ENCODE measurements at places on chromosomes 6 and 20.
A peak's percentile ranks its signal among the peaks of the same experiment; 100 is the strongest.

DNA sequence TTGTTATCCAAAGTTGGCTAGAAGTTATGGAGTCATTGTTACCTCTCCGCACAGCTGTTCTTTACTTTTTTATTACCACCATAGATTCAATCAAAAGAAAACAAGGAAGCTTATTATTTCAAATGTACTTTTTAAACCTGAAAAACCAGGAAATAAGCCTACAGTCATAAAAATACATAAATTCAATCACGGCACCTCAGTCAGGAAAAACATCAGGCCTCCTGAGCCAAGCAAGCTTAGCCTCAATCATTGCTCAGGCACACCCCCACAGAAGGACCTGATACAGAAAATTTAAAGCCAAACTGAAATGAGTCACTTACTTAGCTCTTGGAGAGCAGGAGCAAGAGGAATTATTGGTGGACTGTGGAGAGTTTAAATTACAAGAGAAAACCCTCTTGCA is 44.3 kb downstream of the MARCKS start:
- peak; percentile 25 for DNase-seq

GRCh38 chr6:66561479-66561878 is 854.5 kb upstream of the EYS start:
- no peak for DNase-seq

GRCh38 chr6:45830441-45831139 is 185.1 kb downstream of the CLIC5 start:
- DNase-seq: no peak

- peak; percentile 9 for DNase-seq
Observed at GRCh38 chr6:19795211-19795610, 42.0 kb upstream of the ID4 start.

DNA sequence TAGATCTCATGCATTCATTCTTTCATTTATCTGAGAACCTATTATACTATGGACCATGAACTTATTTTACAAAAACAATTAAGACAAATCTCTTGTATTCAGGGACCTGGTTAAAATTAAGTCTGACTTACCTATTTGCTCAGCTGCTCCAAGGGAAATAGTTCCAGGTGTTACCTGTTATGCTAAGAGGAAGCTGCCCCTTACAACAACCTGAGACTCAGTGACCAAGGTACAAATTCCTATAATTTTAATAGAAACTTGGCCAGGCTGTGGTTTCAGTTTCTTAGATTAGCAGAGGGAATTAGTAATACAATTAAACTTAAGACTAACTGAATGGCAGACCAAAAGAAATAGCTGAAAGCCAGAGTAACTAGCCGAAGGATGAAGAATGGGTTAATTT is 48.2 kb upstream of the GMPR start:
- DNase-seq: no peak

- DNase-seq: no peak
Observed at GRCh38 chr6:126546541-126547120, 206.7 kb downstream of the CENPW start.

DNA sequence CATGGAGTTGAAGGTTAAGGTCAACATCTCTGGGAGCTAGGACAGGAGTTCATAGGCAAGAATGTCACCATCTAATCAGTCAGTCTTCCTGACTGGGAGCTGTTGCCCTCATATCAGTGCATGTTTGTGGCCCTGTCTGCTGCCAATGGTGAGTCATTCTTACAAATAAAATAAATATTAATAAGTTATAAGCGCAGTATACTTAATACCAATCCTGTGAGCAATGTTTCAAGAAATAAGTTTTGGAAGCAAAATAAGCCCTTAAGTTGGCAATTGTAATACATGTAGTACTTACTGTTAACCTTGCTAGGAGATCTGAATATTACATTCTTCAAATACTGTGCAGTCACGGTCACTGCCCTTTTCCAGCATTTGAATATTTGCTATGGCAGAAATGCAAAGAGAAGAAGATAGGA is 20.2 kb upstream of the MDGA1 start:
- DNase-seq: peak; percentile 55

DNA sequence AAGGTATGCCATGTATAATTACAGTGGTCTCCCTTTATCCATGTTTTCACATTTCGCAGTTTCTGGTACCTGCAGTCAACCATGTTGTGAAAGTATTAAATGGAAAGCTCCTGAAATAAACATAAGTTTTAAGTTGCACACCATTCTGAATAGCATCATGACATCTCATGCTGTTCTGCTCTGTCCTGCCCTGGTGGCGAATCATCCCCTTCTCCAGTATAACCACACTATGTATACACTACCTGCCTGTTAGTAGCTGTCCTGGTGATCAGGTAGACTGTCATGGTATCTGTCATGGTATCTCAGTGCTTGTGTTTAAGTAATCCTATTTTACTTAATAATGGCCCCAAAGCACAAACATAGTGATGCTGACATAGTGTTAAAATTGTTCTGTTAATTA is 97.1 kb downstream of the ZFAND3 start:
- DNase-seq: no peak

GRCh38 chr20:46945465-46945864 is 50.8 kb downstream of the EYA2 start:
- peak; percentile 58 for DNase-seq

GRCh38 chr6:116884530-116884929 is 7.5 kb downstream of the RFX6 start:
- no peak for DNase-seq

DNA sequence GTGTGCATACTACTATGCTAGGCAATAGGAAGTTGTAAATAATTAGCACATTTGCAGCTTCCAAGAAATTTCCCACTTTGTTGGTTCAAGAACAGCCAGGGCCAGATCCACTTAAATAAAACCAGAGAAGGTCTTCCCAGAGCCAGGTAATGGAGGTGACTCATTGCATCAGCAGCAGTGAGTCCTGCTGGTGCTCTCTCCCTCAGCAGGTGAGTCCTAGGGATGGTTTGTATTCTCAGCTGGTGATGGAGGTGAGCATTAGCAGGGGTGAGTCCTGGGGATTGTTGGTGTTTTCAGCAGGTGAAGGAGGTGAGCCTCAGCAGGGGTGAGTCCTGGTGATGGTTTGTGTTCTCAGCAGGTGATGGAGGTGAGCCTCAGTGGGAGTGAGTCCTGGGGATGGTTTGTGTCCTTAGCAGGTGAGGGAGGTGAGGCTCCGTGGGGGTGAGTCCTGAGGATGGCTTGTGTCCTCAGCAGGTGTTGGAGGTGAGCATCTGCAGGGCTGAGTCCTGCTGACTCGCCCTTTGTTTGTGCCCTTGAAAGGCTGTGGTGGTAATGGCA is 232.8 kb upstream of the EXOC2 start:
- no peak for DNase-seq

- DNase-seq: peak; percentile 72
Observed at GRCh38 chr6:30885999-30886896, 1.9 kb downstream of the DDR1 start.

GRCh38 chr6:73506246-73506645 is 14.6 kb downstream of the EEF1A1 start:
- DNase-seq: no peak

Data from astrocyte of the spinal cord (primary cell).